ENCODE measurements at places on chromosomes 3 and 15.
A peak's percentile ranks its signal among the peaks of the same experiment; 100 is the strongest.

- no peak for DNase-seq
These were observed 675 bp upstream of the CYP11A1 start for GRCh38 chr15:74368121-74368520.

GRCh38 chr15:101306341-101307047 lies 11.4 kb upstream of the SNRPA1 start:
- DNase-seq: no peak

DNA sequence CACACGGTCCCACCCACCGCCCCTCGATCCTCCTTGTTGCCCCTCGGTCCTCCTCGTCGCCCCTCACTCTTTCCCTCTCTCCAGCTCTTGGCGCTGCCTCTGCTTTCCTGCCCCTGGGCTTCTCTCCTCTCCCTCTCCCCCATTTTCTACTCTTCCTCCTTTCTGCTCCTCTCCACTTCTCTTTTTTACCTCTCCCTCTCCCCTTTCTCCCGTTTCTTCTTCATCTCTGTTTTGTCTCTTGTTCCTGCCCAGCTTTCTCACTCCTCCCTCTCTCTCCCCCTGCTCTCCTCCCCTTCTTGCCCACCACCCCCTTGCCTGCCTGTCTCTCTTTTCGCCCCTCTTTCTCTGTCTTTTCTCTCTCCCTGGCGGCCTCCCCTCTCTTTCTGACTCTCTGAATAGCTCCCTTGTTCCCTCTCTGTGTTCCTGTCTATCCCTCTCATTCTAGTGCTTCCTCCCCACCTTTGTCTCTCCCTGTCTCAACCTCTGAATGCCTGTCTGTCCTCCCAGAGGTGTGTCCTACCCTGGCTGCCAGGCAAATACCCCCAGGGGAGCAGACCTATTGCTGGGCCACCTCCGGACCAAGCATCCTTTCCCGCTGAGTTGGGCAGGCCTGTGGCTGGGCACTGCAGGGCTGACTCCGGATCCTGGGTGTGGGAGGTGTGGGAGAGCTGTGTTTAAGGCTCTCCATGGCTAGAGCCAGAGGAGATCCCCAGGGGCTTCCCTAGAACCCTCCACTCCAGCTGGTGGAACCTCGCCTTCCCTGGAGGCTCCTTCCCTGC lies 41.0 kb downstream of the EPHB3 start:
- DNase-seq: no peak

DNA sequence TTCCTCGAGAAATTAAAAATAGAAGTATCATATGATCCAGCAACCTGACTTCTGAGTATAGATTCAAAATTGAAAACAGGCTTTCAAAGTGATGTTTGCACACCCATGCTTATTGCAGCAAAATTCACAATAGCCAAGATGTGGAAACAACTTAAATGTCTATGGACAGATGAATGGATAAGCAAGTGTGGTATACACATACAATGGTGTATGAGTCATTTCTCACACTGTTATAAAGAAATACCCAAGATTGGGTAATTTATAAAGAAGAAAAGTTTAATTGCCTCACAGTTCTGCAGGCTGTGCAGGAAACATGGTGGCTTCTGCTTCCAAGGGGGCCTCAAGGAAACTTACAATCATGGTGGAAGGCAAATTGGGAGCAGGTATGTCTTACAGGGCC lies 100.8 kb downstream of the KLF13 start:
- DNase-seq: peak; percentile 31

GRCh38 chr3:53230789-53231188 lies 25.0 kb downstream of the TKT start:
- DNase-seq: no peak

DNA sequence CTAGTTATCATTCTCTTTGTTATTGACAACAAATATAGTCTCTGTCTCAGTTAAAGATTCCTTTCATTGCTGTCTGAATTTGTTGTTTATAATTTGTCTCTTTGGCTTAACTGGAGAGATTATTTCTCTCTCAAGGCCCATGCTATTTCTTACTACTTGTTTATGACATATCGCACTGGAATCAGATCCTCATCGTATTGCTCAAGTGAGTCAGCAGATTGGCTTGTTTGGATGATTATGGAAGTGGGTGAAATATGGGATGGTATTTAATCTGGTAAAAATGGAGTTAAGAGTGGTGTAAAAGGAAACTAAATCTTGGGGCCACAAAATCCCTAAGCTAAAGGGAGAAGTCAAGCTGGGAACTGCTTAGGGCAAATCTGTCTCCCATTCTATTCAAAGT lies 613.1 kb downstream of the SI start:
- peak; percentile 68 for DNase-seq

GRCh38 chr15:49215768-49216739 lies 46.0 kb downstream of the GALK2 start:
- peak; percentile 31 for DNase-seq

DNA sequence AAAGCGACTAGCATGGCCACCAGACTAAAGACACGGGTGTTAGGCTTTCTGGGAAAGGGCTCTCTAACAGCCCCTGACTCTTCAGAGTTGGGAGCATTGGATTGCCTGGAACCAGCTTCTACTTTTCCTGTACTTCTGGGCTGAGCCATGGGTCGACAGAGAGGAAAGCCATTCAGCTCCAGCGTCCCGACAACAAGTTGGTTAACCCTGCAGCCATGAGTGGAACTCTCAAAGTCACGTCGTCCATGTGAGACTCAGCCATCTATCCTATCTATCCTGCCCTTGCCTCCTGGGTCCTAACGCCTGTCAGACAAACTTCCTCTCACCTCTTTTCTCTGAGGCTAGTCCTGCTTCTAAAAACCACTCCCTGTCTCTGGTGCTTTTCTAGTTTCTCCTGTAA lies 32.6 kb upstream of the TBC1D5 start:
- DNase-seq: no peak

DNA sequence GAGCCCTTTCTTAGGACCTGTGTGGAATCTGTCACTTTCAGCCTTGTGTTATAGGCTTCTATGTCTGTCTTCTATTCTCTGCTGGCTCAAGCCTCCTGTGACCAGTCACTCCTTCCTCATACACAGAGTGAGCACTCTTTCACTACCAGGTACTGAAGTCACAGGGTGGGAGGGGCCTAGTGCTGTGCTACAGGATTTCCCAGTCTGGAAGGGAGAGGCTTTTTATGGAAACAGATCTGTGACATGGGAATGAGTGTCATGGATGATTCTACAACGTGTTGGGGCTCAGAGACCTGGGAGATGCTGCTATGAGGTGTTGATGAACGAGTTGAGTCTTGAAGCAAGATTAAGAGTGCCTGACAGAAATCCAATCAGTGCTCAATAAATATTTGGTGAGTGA lies 100.5 kb downstream of the PDCD6IP start:
- no peak for DNase-seq

DNA sequence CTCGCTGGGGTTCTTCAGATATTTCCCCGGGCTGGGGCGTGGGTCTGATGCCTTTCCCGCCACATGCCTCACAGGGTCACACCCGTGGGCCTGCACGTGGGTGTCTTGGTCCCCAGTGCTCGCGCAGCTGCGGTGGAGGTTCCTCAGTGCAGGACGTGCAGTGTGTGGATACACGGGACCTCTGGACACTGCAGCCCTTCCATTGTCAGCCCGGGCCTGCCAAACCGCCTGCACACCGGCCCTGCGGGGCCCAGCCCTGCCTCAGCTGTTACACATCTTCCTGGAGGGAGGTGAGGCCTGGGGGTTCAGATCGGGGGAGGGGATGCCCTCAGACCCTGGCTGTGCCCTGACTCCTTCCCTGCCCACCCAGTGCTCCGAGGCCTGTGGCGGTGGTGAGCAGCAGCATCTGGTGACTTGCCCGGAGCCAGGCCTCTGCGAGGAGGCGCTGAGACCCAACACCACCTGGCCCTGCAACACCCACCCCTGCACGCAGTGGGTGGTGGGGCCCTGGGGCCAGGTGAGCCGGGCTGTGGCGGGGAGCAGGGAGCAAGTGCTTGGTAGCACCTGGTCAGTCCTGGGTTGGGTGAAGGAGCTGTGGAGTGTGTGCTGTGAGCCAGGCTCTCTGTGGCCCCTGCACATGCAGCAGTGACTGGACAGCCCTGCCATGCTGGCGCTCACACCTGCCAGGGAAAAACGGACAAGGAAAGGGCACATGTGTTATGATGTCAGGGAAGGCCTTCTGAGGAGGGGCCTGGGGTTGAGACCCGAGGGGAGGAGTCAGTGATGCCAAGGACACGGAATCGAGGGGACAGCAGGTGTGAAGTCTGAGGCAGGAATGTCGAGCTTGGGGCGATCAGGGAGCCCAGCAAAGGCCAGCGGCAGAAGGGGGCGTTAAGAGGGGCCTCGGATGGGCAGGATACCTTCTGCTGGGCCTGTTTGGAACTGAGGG lies 88.9 kb downstream of the TBC1D2B start:
- DNase-seq: no peak

DNA sequence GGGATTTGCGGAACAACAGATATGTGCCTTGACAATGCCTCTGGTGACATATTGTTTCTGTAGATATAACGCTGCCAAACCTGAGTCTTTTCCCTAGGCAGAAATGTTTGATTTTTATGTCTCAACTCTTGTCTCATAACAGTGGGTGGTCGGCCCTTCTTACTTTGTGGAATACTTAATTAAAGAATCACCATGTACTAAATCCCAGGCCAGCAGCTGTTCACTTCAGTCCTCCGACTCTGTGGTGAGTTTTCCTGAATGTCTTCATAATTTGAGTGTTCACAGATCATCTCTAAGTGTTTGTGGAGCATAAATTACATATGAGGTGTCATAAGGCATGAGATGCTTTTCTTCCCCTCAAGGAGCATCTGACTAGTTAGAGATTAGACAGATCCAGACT lies 5.9 kb downstream of the FETUB start:
- DNase-seq: no peak

DNA sequence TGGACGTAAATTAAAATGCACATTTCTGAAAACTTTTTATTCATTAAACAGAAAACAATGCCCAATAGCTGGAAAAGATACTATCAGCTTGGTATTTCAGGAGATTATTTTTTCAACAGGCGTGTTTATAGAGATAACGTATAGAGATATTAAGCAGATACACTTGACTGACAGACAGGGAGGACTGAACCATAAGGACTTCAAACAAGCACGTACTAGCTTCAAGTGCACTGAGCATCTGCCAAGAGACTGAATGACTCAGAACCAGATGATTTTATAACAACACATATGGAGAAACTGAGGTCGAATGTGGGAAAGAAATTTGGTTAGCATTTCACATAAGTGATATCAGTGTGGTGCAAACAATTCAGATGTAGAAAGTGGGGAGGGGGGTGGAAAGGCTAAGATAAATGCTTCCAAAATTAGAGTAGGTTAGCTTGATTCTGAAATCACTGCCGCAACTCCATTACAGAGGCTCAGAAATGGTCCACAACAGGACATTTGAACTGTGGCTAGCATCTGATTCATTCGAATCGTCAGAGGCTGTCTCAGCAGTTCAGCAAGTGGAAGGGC lies 103.5 kb downstream of the SEMA6D start:
- peak; percentile 92 for DNase-seq

- peak; percentile 56 for DNase-seq
These were observed 14.2 kb downstream of the BAHD1 start for GRCh38 chr15:40454904-40455391.

DNA sequence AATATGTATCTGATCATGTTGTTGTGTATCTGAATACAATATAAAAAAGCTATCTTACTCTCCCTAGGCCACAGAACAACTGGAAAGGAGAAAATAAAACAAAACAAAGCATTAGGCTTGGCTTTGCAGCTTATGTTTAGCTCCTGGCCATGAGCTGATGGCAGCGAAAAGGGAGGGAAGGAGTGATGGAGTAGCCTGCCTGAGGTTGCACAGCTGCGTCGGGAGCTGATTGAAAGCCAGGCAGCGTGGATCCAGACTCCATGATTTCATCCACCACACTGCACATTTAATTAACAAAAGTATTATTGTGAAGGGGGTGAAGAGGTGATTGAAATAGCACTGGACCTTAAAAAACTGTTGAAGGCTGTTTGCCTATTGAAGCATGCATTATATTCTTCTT lies 212.2 kb downstream of the GABRG3 start:
- no peak for DNase-seq
